Left ventricle myocardium inferior (tissue), 1 donor: ENCODE measurements at places on chromosomes 2 and 18. TPM values are rescaled to one million over a fixed set of nuclear protein-coding genes. Genes with fewer than 3 reads are reported as not detected.

GRCh38 chr18:79167526-79168190 lies 98.5 kb downstream of the ATP9B start:
- peak; percentile 82 for DNase-seq

DNA sequence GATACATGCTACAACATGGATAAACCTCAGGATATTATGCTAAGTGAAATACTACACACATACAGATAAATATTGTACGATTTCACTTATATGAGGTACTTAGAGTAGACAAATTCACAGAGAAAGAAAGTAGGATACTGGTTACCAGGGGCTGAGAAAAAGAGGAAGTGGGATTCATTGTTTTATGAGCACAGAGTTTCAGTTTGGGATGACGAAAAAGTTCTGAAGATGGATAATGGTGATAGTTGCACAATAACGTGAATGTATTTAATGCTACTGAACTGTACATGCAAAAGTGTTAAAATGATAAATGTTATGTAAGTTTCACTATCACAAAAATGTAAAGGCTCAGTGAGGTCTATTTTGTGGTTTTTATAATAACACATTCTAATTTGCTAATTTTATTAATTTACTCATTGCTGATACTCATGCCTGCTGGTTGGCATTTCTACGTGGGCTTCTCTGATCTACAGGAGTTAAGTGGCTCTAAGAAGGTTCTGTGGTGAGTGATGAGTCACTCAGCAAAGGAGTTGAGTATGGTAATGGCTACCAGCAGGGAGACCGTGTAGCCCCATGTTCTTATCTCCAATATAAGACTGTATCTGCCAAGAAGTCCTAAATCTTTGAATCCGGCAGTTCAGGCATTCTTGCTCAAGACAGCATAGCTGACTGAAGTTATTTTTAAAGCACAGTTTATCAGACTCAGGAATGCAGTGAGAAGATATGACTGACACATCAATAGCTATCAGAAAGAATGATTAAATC lies 41.1 kb downstream of the UPP2 start:
- no peak for DNase-seq

DNA sequence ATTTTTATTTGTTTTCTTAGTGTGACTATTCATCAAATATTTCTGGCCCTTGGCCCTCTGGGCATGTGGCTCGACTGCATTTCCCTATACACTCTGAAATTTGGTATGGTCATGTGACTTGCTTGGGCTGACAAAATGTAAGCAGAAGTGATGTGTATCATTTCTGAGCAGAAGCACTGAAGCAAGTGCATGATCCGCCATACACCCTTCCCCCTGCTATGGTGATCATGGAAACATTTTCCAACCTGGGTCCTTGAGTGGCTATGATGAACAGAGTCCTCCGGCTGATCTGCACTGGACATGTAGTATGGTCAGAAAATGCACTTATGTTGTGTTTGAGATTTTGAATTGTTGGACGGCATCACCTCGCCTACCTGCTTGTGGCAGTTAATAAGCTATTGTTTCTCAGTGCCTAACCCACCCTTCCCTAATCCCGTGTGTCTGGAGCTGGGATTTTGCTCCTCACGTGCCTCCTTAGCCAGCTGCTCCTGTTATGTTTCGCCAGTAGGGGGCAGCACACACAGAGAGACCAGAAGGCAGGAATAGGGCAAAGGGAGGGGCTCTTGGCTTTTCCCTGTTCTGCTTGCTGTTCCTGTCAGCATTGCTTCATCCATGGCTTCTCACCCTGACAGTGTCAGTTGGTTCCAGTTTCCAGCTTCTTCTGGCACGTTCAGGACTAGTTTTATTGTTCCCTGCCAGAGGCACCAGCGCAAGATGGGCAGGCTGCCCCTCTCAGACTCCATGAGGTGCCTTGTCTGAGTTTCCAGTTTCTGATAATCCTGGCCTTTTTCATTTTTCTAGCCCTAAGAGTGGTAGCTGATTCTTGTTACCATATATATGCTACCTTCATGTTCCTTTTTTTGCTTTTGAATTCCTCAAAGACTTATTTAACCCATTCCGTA lies 207.4 kb downstream of the ARL6IP6 start:
- no peak for DNase-seq

DNA sequence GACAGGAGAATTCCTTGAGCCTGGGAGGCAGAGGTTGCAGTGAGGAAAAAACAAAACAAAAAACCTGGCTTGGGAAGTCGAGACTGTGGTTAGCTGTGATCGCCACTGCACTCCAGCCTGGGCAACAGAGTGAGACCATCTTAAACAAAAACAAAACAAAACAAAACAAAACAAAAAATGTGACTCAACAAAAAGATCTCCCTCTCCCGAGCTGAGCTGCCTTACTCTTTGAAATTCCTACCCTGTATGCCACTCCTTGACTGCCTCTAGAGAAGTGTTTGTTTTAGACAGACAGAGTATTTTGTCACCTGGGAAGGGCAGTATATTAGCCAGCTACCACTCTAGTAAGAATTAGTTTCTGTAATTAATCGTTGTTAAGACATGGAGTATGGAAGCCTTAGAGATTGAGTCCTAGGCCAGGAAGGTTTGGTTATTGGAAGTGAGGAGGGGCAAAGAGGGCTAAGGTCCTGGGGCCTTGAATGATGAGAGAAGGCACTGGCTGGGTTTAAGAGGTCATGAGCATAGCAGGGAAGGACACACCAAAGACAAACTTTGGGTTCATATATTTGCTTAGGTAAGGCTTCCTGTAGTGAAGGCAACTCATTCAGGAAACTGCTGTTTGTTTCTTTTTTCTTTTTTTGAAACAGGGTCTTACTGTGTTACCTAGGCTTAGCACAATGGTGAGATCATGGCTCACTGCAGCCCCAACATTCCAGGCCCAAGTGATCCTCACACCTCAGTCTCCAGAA lies 56.0 kb downstream of the HAUS1 start:
- no peak for DNase-seq

- no peak for DNase-seq
Observed at GRCh38 chr2:15050483-15050882, 418.0 kb downstream of the LRATD1 start.

POTEC gene
- not detected for total RNA-seq

LIMS2 gene
- 173 TPM for total RNA-seq

LIMS1 gene
- total RNA-seq = 77.0 TPM
